Right kidney (tissue), 9 donors: ENCODE measurements at places on chromosomes 3 and 15.

GRCh38 chr3:131349946-131350347, 31.6 kb upstream of the NUDT16 start:
- DNase-seq, result no peak

GRCh38 chr15:53843166-53843565, 83.7 kb upstream of the WDR72 start:
- DNase-seq, result no peak

GRCh38 chr3:54137311-54137710, 15.0 kb downstream of the CACNA2D3 start:
- no peak for DNase-seq

GRCh38 chr3:143035466-143036211, 34.3 kb downstream of the U2SURP start:
- no peak for DNase-seq

- no peak for DNase-seq
Measured at GRCh38 chr3:46303240-46303639, 50.7 kb upstream of the CCR2 start.

- no peak for DNase-seq
Measured at GRCh38 chr3:134754768-134755559, 40.1 kb upstream of the EPHB1 start.

GRCh38 chr15:84657748-84658079, 285 bp downstream of the NMB start:
- no peak for DNase-seq

- no peak for DNase-seq
Measured at GRCh38 chr3:86774082-86774691, 216.8 kb downstream of the VGLL3 start.

DNA sequence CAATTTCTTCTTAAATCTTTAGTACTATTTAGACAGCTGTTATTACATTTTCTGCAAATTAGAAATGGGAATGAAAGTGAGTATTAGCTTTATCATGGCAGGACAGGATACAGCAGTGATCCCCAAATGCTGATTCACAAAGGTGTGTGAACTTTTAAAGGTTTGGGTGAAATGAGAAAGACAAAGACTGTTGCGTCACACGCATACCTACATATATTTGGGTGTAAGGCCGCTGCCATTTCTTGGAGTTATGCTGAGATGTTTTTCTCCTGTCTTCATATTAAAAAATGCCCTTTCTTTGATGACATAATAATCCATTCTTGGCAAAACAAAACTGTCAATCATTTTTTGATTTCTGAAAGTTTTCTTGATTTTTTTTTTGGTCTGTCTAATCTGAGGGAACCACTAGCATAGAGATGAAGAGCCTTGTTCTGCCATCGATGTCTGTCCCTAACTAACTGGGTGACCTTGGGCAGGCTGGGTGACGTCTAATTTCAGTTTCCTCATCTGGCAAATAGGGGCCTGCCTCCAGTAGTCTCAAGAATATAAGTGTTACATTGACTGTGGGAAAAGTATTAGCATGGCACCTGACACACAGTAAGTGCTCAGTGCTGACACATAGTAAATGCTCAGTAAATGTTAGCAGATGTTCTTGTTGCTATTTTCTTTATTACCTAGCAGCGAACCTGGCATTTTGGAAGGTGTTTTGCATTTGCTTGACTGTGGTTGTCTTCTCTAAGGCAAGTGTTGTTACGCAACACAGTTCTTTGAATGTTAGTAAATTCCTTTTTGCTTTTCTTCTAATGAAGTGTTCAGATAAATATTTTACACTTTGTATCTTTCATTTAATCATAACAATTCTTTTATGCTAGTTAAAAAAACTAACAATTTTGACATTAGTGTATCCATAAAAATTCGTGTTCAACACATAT, 5.0 kb downstream of the MITF start:
- DNase-seq, result no peak

DNA sequence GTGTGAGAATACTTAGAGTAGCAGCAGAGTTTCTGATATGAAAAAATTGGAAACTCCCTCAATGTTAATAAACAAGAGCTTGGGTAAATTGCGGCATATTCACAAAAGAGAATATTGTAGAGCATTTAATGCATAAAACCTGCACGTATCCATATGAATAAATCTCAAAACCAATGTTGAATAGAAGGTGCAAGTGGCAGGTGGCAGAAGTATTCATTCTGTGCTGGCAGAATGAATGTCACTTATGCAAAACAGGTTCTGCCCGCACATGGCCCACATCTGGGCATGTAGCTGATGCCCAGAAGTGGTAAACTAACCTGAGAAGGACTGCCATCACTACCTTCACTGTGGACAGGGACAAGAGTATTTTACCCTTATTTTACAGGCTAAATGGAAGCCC, 14.1 kb upstream of the PRSS50 start:
- DNase-seq, result no peak

DNA sequence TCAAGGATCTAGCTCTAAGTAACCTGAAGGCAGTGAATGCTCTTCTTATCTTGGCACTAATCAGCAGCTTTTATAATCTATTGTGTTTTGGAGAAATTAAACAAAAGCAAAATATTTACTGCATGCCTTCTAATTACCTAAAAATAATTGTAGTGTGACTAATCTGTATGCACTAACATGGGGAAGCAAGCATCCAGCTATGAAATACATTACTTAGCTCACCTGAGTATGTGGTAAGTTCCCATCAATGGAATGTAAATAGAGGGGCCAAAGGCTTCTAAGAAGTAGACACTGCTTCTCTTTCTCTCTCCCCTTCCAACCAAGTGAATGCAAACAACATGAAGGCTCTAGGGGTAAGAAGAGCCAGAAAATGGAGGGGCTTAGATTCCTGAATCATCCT, 165.6 kb downstream of the STAG1 start:
- DNase-seq, result no peak

DNA sequence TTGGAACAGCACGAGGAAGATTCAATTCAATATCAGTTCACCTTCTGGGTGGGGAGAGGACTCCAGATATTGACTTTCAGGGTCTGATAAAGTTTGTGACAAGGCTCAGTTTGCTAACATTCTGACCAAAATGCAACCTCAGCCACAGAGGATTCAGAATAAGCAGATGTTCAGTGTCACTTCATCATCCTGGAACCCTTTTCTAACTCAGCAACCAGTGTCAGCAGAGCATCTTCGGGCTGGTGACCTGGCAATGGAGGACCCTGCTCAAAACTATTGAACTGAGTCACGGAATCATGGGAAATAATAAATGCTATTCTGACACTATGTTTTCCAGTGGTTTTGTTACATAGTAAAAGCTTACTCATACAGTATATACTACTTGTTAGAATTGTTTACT, 433.4 kb upstream of the CFAP20DC start:
- no peak for DNase-seq

DNA sequence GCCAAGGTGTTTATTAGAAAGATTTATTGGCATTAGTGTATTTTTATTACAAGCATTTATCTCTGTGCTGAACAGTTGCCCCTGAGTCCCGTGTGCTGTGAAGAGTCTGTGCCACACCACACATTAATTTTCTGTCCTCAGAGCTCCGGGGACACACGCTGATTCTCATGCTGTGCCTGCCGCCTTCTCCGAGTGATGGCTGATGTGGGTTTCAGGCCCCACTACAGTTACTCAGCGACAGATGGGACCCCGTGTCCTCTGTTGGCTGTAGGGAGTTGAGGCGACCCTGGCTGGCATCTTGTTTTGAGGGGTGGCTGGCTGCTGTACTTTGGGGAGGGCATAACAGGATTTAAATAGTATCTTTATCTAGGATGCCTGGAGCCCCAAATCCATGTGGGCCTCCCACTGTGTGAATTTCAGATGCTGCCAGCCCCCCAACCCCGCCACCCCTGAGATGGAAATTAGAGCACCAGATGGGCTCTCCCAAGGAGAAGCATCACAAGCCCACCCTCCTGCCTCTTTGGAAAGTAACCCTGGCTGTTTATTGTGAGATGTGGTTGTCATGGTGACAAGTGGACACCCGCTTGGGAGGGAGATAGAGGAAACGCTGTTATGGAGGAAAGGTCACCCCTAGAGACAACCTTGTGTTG, 185.6 kb downstream of the APBA2 start:
- DNase-seq, result no peak

- no peak for DNase-seq
Measured at GRCh38 chr3:123759871-123760270, 124.3 kb downstream of the MYLK start.

DNA sequence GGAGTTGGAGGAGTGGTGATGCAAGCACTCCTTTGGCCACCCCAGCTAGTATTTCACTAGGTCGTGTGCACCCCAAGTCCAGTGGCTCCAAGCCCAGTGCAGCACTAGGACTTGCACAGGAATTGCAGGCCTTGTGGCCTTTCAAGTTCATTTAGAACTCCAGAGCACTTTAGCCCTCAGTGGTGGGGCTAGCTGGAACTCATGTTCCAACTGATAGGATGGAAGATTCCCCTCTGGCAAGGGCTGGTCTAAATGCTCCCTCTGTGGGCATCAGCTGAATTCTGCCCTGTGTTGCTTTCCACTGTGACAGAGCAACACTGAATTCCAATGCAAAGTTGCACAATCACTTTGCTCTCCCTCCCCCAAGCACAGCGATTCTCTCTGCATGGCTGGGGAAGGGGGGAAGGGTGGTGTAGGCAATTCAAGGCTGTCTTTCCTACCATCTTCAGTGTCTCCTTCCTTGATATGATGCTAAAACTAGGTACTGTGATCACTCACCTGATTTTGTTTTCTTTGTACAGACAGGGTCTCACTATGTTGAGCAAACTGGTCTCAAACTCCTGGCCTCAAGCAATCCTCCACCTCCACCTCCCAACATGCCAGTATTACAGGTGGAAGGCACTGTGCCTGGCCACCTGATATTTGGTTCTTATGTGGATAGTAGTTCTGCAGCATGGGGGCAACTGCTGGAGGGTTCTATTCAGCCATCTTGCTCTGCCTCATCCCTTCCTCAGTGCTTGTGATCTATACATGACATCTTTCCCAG, 10.3 kb downstream of the USF3 start:
- no peak for DNase-seq

- DNase-seq, result no peak
Measured at GRCh38 chr3:149021830-149022229, 30.5 kb downstream of the GYG1 start.

GRCh38 chr3:149087208-149087607, 875 bp upstream of the HLTF start:
- DNase-seq, result no peak

- peak; percentile 92 for DNase-seq
Measured at GRCh38 chr3:42581709-42582473, at the start of gene SEC22C. Gene SEC22C, minus strand, starts transcription at chr3:42581967. Its CDS starts 12,921 bp downstream, at chr3:42569046.

DNA sequence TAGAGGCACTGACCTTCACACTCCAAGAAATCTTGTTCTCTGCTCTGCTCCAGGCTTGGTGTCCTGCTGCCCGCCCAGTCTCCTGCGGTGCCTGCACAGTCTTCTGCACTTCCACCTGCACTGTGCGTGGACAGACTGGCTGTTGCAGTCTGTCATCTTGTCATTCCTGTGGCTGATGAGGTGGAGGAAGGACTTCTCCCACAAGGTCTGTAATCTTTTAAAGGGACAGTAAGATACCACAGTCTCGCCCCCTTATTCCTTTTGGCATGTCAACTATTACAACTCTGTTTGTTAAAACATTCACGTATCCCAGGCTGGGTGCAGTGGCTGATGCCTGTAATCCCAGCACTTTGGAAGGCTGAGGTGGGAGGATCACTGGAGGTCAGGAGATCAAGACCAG, 54.1 kb upstream of the IGF2BP2 start:
- no peak for DNase-seq

DNA sequence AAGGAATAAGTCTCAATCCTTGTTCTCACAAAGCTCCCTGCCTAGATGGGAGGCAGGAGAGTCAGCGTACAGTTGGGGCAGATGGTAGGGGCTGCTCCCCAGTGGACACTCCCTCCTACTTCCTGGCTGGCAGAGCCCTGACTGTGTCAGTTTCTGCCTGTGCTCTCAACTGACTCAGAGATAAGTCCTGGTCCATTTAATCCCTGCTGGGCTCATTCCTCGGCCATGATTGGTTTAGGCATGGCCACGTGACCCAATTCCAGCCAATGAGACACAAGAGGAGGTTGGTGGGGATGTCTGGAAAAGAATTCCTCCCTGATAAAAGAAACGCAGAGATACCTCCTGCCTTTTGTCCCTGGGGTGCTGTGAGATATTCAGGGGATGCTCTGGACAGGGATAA, 118.1 kb upstream of the SLC6A11 start:
- DNase-seq, result no peak

DNA sequence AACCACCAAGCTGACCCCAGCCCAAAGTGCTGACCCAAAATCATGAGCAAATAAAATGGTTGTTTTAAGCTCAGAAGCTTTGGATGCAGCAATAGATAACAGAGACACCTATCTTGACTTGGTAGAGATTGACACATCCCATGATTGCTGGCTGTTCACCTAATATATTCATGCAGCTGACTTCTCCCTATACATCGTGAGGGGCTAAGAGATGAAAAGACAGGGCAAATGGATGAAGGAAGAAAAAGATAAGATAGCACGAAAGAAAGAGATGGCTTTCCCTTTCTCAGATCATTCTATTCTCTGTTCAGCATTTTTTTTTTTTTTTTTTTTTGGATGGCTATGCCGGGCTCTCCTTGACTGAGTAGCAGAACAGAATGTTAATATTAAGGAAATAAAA, 141.5 kb upstream of the ADAMTS9 start:
- DNase-seq, result no peak

DNA sequence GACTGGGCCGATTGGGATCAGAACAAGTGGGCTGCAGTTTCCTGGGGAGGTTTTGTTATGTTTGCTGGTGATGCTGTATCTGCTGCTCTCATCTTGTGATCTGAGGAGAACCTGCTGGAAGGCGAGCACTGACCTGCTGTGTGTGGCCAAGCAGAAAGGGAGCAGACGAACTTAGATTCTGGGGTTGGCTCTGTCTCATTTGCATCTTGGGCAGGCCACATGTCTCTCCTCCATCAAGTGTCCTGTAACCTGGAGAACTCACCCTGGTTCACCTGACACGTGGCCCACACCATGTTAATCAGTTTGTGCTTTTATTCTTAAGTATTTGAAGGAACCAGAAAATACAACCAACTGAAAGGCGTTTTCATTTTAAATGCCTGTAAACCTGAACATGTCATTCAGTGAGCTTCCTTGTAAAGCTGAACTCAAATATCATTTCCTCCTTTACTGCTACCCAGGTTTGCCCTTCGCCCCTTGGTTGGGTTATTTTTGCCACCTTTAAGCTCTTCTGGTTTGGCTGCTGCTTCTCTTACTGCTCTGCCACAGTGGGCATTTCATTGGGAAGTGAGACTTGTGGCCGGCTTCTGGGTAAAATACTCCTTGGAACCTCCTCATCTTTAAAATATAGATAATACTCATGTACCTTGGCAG, 33.5 kb upstream of the TRAK1 start:
- no peak for DNase-seq

DNA sequence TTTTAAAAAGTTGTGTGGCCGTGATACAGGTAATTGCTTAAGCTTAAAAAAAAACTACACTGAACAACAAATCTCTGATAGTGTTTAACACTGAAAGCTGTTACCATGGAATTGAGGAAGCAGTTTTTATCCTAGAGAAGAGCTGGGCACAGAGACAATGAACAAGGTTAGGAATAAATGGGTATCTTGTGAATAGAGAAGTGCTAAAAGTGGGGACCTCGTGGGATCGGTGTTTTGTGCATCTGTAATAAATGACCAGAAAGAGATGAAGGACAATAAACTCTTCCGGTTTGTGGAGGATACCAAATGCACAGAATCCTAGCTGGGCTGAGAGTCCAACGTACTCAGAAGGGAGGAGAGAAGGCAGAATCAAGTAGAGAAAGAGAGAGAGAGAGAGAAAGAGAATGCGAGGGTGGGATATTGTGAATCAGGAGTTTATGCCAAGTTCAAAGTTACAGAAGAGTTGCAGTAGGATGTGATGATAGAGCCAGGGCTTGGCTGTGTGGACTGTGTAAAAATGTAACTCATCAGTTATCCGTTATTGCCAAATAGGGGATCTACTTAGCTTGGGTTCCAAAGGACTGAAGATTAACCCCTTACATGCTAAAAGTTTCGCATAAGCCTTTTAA, 148.9 kb downstream of the IL20RB start:
- no peak for DNase-seq
